ENCODE measurements at places on chromosomes 1 and 21. TPM values are rescaled to one million over a fixed set of nuclear protein-coding genes. Genes with fewer than 3 reads are reported as not detected.

Gene KRTAP13-2
- not detected for total RNA-seq

Gene S100A3
- total RNA-seq, result 5.5 TPM

Gene TIAM1
- total RNA-seq, result 1.0 TPM

Gene ALX3
- not detected for total RNA-seq

Gene SPTA1
- total RNA-seq, result not detected

Gene HOOK1
- total RNA-seq, result 0.04 TPM

All from psoas muscle (tissue), 8 donors.